ENCODE measurements at places on chromosomes 6 and 20. TPM values are rescaled to one million over a fixed set of nuclear protein-coding genes. Genes with fewer than 3 reads are reported as not detected.

TXLNB gene
- 0.22 TPM for total RNA-seq

MYB gene
- 0.14 TPM for total RNA-seq

IP6K3 gene
- not detected for total RNA-seq

TSPYL4 gene
- total RNA-seq: 16.8 TPM

RNF144B gene
- total RNA-seq: 135 TPM

Measured in thoracic aorta endothelial cell (primary cell).